ENCODE measurements at places on chromosomes 11 and 22.

GRCh38 chr22:45879552-45879949 lies 97.4 kb downstream of the WNT7B start:
- no peak for DNase-seq

DNA sequence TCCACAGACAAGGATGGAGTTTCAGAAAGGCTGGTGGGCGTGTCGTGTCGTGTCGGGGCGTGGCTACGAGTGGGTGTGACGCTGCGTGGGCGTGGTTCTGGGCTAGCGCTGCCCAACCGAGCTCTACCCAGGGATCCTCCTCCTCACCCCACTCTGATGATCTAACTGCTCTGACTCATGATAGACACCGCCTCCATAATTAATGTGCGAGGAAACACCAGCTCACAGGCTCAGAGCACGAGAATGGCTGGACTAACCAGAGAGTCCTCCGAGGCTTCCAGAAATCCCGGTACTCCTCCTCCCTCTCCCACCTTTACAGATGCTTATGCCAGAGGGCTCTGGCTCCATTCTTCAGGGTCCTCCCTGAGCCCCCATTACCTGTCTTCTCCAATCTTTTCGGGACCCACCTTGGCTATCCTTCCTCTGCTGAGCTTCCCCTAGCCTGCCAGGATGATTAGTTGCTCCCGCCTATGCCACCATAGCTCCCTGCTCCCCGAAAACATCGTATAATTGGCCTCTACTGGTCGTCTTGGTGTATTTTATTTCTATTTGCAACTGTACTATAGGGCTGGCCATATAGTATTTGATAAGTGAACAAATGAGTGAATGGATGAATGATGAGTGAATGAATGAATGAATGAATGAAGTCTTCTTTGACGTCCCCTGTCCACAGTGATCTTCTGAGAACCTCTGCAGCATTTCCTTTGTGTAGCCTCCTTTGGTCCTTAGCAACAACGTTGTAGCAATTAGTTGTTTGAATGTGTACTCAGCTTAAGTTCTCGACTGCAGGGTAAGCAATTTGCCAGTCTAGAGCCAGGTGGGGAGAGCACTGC lies 21.7 kb downstream of the TMPRSS13 start:
- DNase-seq, result peak; percentile 98

DNA sequence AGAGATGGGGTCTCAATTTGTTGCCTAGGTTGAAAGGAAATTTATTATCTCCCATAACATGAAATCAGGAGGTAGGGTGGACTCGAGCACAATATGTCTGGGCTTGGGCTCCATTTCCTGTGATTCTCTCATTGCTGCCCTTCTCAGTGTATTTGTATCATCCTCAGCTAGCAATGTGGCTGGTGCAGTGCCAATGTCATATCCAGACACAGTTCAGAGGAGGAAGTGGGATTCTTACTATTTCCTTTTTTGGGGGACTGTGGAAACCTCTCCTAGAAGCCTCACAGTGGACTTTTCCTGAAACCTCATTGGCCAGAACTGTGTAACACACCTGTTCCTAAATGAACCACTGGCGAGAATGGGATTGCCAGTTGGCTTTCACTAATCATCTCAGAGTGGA lies 21.0 kb upstream of the SWAP70 start:
- no peak for DNase-seq

DNA sequence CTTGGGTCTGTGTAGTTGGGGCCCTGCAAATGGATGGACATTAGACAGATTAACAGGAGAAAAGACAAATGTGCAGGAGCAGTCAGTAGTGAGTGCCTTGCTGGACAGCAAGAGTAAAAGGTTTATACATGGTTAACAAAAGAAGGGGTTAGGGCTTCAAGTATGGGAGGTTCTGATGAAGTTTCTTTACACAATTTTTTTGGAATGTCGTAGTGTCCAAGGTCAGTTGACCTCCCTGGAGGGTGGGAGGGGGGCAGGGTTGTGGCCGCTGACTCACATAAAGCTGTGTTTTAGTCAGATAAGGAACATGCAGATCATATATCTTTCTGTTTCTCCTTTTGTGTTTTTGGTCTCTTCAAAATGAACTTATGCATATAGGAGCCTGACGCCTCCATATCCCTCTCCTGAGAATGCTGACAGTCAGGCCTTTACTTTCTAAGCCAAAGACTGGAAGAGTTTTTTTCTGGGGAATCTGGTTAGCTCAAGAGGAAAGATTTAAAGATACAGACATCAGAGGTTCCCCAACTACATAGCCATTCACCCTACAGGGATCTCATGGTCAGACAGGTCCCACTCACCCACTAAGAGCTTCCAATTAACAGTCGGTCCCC lies 134.3 kb downstream of the NECTIN1 start:
- DNase-seq, result no peak

DNA sequence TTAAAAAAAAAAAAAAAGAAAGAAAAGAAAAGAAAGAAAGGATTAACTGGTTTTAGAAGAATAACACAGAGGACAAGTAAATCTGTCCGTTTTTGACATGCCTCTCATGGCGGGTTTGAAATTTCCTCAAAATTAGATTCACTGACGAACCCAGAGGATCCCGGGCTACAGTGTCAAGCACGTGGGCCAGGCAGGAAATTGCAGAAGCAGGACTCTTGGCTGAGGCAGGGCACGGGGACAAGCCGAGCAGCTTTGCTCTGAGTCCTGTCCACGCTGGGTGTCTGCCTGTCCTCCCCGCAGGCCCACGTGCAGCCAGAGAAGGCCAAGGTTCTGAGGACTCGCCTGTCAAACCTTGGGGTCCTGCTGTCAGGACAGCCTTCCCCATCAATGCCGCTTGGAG lies 24.7 kb downstream of the GAL start:
- DNase-seq, result no peak

DNA sequence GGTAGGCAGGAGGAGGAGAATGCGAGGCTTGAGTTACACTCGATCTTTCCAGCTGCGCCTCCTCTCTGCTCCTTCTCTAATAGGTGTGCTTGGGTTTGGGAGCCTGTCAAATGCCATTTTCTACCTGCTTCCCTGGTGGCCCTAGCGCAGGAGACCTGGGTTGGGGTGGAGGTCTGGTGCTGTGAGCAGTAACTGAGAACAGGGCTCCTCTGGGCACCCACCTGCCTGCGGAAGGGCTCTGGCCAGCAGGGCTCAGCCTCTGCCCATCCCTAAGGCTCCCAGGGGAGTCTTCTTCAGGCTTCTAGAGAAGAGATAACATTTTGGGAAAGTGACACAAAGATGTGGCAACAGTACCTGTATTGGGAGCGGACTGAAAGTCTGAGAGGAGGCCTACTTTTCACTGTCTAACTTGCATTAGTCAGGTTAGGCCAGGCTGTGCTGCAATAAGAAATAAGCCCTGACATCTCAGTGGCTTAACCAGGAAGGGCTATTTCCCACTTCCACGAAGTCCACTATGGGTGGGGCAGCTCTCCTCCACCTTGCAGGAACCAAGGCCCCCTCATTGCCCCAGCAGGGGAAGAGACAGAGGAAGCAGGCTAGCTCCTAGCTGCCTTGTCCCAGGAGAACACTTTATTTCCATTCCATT lies 7.7 kb upstream of the LTO1 start:
- DNase-seq, result no peak

GRCh38 chr22:29369460-29369859 lies 18.9 kb downstream of the AP1B1 start:
- no peak for DNase-seq

GRCh38 chr11:1844221-1845094 lies 5.7 kb downstream of the TNNI2 start:
- DNase-seq, result no peak

DNA sequence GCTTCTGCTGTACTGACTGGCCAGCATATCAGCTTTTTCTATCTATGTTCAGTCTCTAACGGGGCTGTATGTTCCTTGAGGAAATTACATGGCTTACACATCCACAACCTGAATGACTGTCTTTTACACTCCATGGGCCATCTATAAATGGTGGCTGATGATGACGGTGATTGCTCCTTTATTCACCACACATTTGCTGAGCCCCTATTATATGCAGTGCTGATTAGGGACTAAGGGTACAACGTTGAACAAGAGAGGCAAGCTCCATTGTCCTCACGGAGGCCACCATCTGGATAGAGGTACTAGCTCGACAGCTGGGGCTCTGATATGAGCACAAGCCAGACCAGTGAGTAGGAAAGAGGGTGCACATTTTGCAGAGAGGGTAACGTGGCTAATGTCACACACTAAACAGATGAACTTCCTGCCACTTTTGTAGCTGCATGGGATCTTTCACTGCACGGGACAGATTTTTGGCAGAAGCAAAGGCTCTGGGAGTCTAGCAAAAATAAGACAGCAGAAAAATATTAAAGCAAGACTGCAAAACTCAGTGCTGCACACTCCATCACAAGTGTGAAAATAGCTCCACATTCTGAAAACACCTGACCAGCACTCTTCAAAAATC lies 30.6 kb downstream of the DRD2 start:
- no peak for DNase-seq

GRCh38 chr11:111603611-111604130 lies 1.4 kb downstream of the SIK2 start:
- DNase-seq, result no peak

DNA sequence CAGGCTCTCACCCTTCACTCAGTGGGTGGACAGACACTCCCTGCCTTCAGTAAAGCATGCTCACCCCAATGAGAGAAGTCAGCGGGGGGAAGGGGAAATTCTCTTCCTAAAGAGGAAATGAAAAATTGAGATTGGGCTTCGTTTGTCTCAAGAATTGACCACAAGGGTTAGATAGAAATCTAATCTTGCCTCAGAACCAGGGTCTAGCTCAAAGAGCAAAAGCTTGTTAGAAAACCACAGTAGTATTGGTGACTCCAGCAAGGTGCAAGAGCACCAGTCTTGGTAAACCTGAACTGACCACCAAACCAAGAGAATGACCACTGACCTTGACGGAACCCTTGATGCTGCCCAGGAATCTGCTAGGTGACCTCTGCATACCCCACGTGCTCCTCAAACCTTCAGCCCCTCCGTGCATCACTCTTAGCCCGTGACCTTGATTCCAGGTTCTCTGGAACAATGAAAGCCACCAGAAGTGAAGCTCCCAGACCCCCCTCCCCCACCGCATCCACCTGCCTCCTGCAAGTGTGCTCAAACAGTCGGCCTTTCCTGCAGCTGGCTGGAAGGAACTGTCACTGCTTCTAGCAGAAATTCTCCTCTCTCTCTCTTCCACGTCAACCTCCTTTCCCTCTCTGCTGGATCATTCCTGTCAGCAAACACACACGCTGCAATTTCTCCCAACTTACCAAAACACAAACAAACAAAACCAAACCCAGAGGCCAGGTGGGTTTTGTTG lies 3.1 kb upstream of the TMA7B start:
- DNase-seq, result peak; percentile 47

GRCh38 chr11:125579811-125580210 lies 10.5 kb downstream of the EI24 start:
- no peak for DNase-seq

GRCh38 chr11:117589063-117589462 lies 208.0 kb downstream of the DSCAML1 start:
- DNase-seq, result peak; percentile 86

GRCh38 chr11:113173126-113173525 lies 141.3 kb upstream of the TTC12 start:
- no peak for DNase-seq

DNA sequence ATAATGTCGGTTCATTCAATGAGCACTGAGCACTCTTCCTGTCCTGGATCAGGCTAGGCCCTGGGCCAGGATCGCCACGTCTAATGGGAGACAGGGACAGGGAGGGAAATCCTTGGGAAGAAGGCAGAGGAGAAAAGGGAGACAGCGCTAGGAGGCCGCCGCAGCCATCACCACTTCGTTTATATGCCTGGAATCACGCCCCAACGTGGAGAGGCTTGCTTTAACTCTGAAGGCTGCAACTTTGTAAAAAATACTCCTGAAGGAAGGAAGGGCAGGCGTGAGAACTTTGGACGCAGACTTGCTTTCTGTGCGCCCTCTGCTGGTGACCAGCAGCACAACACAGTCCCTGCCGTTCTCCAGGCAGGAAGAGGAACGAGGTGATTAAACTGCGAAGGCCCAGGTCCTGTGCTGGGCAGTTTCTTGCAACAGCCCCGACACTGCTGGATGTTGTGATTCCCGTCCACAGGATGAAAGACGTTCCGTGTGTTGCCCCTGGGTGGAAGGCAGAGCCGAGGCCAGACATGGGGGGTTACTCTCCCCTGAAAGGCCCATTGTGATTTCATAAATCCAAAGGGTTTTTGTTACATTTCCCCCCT lies 22.1 kb downstream of the RIBC2 start:
- DNase-seq, result peak; percentile 66

- DNase-seq, result no peak
Measured at GRCh38 chr11:5486003-5486402, 2.5 kb upstream of the OR52D1 start.

- DNase-seq, result no peak
Measured at GRCh38 chr11:66918741-66919140, 39.4 kb downstream of the PC start.

DNA sequence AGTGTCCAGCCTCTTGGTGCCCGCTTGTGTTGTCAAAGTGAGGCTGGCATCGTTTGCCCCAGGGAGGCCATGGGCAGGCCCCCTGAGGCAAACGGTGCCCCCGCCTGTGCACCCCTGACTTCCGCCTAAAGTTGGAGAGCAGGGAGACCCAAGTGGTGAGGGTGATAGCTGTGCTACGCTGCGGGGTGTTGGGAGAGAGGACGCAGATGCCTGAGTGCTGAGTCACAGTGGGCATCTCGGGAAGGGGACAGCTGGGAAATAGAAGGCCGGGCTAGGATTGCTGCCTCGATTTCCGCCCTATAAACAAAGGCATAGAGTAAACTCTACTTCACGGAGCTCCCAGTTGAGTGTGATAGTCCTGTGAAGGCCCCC lies 5.8 kb downstream of the GRIK4 start:
- DNase-seq, result no peak

DNA sequence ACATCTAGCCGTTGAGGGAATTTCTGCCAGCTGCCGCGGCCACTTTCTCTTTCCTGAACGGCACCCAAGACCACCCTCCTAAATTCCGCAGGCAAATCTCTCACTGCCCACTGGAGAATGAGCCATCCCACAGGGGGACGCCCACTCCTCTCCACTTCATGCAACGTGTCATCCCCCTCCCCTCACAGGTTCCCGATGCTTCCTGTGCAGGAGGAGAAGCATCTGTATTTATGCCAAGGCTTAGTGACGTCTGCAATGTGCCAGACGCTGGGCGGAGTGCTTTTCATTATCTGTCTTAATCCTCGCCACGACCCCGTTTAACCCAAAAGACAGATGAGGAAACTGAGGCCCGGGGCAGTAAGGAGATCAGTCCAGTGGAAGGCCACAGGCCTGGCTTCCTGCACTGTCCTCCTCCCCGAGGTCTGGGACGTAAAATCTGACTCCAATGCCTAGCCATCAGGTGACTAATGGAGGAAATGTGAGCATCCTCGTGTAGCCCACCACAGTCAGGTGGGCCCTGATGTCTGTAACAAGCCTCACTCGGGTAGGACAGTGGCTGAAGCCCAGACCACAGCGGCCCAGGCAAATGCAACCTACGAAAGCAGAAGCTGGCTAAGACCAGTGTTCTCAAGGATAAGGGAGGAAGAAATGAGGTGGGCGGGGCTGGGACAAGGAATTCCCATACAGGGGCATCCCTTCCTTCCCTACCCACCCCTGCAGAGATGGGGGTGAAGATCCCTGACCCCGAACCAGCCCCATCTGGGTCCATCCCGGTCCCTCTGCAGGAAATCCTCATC lies 23.1 kb downstream of the MN1 start:
- no peak for DNase-seq

GRCh38 chr22:27603111-27603799 lies 198.3 kb downstream of the MN1 start:
- DNase-seq, result no peak
